ENCODE measurements at places on chromosomes 5 and 9.
A peak's percentile ranks its signal among the peaks of the same experiment; 100 is the strongest.

DNA sequence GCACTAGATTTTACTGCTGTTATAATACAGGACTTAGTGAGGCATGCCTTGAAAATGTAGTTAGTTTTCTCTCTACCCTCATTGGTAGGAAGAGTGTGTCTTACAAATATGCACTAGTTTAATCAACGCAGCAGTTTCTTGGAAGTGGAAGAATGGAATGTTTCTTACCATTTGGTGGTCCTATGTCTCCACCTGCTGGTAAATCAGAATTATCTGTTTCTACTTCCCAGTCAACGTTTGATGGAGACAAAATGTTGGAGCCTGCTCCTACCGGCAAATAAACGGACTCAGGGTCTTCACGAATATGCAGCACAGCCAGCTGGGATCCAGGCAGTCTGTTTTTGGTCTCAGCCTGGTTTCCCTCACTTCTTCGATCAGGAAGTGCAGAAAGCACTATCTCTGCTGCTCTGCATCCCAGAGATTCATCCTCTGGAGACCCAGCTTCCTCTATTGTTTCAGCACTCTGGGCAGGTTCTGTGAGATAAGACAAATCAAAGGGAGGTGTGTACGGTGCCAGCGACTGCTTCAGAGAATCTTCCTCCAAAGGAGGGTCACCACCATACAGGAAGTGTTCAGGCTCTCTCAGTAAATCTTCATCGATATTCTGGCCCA lies 59.5 kb upstream of the PCA3 start:
- peak; percentile 83 for DNase-seq

- DNase-seq: no peak
These were observed 17.7 kb downstream of the POU5F2 start for GRCh38 chr5:93723681-93724080.

- peak; percentile 71 for DNase-seq
These were observed 1.6 kb upstream of the PAPPA start for GRCh38 chr9:116151966-116152381.

GRCh38 chr9:80020530-80020929 lies 448.8 kb downstream of the TLE4 start:
- no peak for DNase-seq

- no peak for DNase-seq
These were observed 22.4 kb downstream of the ZDHHC11B start for GRCh38 chr5:761854-762710.

GRCh38 chr5:757346-757930 lies 27.1 kb downstream of the ZDHHC11B start:
- DNase-seq: no peak
